ENCODE measurements at places on chromosomes 1 and 21. TPM values are rescaled to one million over a fixed set of nuclear protein-coding genes. Genes with fewer than 3 reads are reported as not detected.

GRCh38 chr1:180954005-180954800 is 41.5 kb downstream of the KIAA1614 start:
- ATAC-seq, result peak; percentile 68

The RIIAD1 gene
- total RNA-seq, result not detected

DNA sequence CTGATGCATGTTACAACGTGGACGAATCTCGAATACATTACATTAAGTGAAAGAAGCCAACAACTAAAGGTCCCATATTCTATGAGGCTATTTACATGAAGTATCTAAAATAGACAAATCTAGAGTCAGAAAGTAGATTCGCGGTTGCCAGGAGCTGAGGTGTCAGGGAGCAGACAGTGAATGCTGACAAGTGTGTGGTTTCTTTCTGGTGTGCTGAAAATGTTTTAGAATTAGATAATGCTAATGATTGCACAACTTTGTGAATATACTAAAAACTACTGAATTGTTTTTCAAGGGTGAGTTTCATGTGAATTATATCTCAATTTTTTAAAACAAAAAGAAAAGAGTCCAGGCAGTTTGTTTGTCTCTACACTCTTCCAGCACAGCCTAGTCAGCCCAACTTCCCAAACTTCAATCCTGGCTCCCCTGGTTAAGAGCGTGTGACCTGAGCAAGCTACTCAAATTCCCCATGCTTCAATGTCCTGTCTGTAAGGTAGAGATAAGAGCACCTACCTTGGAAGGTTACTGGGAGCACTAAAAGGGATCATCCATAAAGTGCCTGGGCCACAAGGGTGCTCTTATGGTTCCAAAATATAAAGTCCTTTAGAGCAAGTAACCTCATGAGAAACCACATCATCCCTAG is 20.9 kb downstream of the HLCS start:
- ATAC-seq, result no peak

DNA sequence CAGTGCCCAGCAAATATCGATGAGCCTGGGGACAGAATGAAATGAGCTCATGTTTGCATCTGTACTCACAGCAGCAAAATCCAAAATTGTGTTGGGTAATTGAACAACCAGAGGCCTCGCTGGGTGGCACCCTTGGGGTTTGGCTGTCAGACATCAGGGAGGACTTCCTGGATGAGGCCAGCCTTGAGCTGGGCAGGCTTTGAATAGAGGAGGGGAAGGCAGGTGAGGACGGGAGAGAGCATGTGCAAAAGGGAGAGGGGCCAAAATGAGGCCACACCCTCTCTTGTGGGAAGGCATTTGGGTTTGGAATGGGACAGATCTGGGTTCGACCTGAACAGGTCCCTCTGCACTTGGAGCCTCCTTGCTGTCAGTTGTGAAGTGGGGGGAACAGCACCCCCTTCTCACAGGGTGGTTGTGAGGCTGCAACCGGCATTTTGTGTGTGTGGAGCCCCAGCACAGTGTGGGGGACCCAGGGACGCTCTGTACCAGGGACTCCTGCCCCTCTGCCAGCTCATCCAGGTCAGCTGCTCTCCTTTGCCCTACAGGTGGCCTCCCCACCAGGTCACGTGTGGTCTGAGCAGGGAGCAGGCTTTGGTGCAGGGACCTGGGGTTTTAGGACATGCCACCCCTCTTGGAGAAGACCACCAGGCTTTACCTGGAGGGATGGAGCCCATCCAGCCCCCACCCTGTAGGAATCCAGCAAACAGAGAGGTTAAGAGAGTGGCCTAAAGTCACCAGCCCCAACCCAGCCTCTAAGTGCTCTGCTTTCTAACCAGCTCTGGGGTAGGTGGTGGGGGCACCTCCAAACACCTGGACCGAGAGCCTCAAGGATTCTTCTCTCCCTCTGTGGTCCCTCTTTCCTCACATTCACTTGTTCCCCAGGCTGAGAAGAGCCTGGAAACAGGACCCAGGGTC is 521.8 kb downstream of the PTPRU start:
- no peak for ATAC-seq

DNA sequence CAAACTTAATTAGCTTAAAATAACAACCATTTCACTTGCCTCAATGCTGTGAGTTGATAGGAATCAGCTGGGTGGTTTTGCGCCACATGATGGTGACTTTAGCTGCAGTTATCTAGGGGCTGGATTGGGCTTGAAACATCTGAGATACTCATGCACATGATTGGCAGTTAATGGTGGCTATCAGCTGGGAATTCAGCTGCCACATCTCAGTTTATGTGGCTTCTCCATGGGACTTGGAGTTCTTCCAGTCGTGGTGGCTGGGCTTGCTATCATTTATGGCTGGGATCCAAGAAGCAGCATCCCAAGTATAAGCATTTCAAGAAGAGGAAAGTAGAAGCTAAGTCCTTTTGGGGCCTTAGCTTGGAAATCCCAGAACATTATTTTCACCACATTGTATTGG is 36.4 kb downstream of the PDC start:
- ATAC-seq, result no peak

The CRP gene
- not detected for total RNA-seq

DNA sequence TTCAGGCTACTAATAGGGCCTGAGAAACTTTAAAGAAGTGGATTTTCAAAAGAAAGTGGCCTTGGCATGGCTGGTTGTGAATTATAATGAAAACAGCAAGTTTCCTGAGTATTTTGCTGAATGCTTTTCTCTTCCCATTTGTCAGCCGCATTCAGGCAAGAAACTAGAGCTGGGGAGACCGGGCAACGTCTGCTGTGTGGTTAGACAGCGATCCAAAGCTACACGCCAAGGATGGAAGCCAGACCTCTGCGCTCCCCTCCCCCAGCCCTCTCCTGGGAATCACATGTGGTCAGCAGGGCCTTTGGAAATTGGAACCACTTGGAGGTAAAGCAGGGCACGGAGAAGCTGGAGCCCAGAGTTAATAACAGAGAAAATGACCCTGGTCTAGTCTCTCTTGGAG is 114.1 kb upstream of the CD34 start:
- ATAC-seq, result no peak

DNA sequence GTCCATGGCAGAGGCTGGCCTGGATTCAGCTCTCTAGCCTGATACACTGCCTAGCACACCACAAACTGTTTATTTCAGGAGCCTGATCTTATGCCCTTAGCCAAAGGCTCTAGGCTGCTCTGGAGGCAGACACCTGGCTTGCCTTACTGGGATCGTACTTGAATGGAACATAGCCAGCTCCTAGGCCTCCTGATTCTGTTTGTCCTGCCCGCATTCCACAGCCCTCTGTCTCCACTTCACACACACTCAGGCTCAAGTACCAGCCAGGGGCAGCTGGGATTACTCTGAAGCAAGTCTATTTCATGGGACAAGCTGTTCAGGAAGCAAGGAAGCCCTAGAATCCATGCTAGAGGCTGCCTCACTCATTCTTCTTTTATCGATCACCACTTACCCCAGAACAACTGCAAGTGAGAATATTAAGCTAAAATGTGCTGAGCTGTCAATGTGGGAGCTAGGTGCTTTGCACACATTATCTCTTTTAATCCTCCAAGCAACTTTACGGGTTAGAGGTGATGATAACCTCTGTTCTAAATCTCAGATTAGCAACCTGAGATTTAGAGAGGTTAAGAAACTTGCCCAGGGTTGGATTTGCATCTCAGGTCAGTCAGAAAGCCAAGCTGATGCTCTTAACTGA is 31.1 kb upstream of the CYP4B1 start:
- no peak for ATAC-seq

DNA sequence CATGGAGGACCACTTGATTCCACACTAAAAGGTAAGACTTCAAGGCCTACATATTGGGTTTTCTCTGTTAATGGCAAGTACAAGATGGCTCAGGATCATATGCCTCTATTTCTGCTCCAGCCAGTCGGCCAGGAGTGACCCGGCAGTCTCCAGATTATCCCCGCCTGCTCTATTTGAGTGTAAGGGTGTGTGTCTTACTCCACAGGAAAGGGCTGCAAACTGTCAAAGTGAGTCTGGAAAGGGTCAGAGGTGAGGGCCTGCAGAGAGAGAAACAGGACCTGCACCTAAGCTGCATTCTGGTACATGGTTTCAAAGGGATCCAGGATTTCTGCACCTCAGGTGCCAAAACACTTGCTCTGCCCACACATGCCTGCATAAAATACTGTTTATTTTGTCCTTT is 9.2 kb downstream of the ZNF692 start:
- no peak for ATAC-seq

The NMNAT2 gene
- 0.04 TPM for total RNA-seq

GRCh38 chr1:146020058-146021049 is 1.2 kb downstream of the HJV start:
- ATAC-seq, result peak; percentile 25

GRCh38 chr1:150804671-150805070 is 3.4 kb downstream of the CTSK start:
- ATAC-seq, result no peak

DNA sequence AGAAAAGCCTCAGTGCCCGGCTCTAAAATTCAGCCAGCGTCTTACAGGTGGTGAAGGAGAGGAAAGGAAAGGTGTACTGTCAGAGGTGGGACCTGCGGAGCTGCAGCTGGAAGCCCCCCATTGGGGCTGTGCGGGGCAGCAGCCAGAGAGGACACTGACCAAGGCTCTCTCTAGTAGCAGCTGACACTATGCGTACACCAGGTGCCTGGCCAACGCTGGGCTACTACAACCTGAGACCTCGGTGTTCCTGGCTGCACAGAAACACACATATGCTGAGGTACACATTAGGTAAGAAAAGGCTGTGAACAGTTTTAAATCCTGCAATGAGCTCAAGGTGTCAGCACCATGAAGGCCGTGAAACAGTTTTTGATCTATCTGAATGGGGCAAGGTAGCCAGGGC is 55.5 kb upstream of the EDN2 start:
- ATAC-seq, result no peak

The OR2AK2 gene
- total RNA-seq, result not detected

DNA sequence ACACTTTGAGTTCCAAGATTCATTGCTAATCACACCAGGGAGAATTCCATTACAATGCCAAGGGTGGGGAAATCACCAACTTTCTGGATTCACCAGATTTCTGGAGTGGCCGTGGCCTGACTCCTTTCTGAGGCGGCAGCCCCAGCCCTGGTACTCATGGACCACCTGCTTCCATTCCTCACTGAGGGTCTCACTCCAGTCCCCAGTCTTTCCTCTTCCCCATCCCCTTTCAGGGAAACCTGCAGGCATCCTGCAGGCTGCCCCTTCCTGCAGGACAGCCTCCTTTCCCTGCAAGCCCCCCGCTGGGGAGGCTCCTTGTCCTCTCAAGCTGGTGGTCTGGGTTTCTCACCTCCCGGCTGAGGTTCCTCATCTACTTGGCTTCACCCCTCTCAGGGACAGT is 12.7 kb upstream of the CDK18 start:
- ATAC-seq, result no peak

The LEMD1 gene
- 6.1 TPM for total RNA-seq

DNA sequence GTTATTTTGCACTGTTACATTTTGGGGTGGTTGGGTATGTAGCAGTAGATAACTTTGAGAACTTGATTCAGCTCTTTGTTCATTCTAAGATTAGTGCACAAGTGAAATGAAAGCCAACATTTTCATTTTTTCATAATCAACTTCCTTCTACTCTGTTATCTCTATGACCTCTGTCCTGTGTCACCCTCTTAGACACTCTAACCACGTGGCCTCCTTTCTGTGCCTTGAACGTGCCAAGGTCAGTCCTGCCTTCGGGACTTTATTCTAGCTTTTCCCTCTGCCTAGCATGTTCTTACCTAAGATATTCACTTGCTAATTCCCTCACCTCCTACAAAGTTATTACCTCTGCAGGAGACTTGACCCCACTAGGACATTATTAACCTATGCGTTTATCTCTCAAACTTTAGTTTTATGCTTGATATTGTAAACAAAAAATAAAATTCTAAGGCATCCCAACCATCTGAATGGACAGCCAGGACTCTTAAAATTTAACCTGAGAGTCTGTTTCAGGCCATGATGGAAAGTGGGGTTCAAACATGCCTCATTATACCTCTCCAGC is 19.2 kb upstream of the EDEM3 start:
- no peak for ATAC-seq

The RIMKLA gene
- total RNA-seq, result 0.08 TPM

DNA sequence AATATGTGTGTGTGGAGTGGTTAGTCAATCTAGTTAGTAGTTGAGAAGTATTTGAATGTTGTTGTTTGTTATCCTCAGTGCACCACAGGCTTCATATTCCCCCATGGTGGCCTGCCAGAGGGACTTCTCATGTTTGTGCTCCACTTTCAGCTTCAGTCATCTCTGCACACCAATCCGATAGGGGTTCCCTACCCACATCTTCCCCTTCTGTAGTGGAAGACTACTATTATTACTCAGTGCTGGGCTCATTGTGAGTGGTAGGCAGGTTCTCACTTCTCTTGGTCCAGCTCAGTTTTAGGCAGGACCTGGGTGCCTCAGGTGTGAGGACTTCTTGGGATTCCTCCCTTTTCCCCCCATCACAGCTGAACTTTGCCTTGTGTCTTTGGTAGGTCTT is 14.2 kb downstream of the MT1HL1 start:
- ATAC-seq, result no peak

The ETNK2 gene
- 2.8 TPM for total RNA-seq

GRCh38 chr21:33348706-33349105 is 23.9 kb downstream of the IFNAR1 start:
- ATAC-seq, result no peak

The ABCA4 gene
- 0.08 TPM for total RNA-seq

GRCh38 chr1:103170609-103171008 is 62.3 kb upstream of the COL11A1 start:
- ATAC-seq, result no peak

The FCRL5 gene
- total RNA-seq, result 0.72 TPM

GRCh38 chr1:28812669-28813468 is 899 bp downstream of the OPRD1 start:
- ATAC-seq, result no peak
